ENCODE measurements at places on chromosomes 13 and 19. TPM values are rescaled to one million over a fixed set of nuclear protein-coding genes. Genes with fewer than 3 reads are reported as not detected.

The TMEM255B gene
- 5.6 TPM for total RNA-seq

The CEACAM20 gene
- not detected for total RNA-seq

The CALR3 gene
- total RNA-seq, result not detected

The RTBDN gene
- total RNA-seq, result not detected

The KIR2DL4 gene
- not detected for total RNA-seq

The PRTN3 gene
- total RNA-seq, result not detected

The ATF5 gene
- total RNA-seq, result 57.1 TPM

The BORA gene
- 2.3 TPM for total RNA-seq

The MEIOSIN gene
- not detected for total RNA-seq

The ZIC5 gene
- total RNA-seq, result not detected

The FXYD1 gene
- total RNA-seq, result 15.0 TPM

The TEX26 gene
- total RNA-seq, result 0.70 TPM

The CLEC4M gene
- total RNA-seq, result 4.8 TPM

The SIGLEC5 gene
- 0.72 TPM for total RNA-seq

The C19orf33 gene
- total RNA-seq, result 2.6 TPM

The AMH gene
- total RNA-seq, result not detected

The GNG7 gene
- 11.7 TPM for total RNA-seq

- no peak overlapping the region for H3K4me3 ChIP-seq
- no peak for DNase-seq
- peak overlapping the region; percentile 41 for H3K27ac ChIP-seq
- H3K4me1 ChIP-seq, result no peaks in the 10 kb centered on the region
- no peaks in the 10 kb centered on the region for H3K36me3 ChIP-seq
- H3K27me3 ChIP-seq, result no peaks in the 10 kb centered on the region
These were observed 8.0 kb downstream of the MYO1F start for GRCh38 chr19:8569066-8569771.

DNA sequence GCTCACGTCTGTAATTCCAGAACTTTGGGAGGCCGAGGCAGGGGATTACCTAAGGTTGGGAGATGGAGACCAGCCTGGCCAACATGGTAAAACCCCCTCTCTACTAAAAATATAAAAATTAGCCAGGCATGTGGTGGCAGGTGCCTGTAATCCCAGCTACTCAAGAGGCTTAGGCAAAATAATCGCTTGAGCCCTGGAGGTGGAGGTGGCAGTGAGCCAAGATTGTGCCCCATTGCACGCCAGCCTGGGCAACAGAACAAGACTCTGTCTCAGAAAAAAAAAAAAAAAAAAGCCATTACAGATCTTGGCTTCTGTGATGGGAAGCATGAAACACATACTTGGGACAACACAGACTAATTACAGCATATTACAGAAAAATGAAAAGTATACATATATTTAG is 1404.5 kb upstream of the SPRY2 start:
- H3K27ac ChIP-seq, result no peak overlapping the region
- no peaks in the 10 kb centered on the region for H3K36me3 ChIP-seq
- no peaks in the 10 kb centered on the region for H3K27me3 ChIP-seq
- DNase-seq, result no peak
- no peak overlapping the region for H3K4me3 ChIP-seq

DNA sequence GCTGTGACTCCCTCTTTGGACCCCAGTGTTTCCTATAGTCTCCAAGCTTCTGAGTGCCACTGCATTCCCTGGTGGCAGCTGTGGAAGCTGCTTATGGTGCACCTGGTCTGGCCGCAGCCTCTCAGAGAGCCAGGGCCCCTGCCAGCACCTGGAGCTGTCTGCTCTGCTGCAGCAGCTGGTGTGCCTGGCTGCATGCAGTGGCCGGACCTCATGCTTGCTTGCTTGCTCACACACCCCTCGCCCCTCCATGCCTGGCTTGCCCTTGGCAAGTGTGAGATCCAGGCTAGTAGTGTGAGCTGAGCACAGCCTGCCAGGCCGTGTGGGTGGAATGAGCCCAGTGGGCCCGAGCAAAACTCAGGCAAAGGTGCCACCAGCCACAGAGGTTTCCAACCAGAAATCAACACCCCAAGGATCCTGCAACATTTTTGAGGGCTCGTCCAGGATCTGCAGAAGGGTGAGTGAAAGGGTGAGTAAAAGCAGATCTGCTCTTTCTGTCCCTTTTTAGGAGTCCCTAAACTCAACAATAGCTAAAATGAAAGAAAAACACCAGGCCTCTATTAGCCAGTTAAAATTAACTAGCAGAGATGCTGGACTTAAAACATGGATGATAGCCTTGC is 7.6 kb upstream of the MLLT1 start:
- H3K4me3 ChIP-seq, result no peak overlapping the region
- no peaks in the 10 kb centered on the region for H3K27me3 ChIP-seq
- DNase-seq, result no peak
- no peaks in the 10 kb centered on the region for H3K36me3 ChIP-seq

- H3K36me3 ChIP-seq, result no peaks in the 10 kb centered on the region
- DNase-seq, result no peak
- H3K4me3 ChIP-seq, result no peak overlapping the region
These were observed 1.1 kb downstream of the CNN1 start for GRCh38 chr19:11539495-11540365.

GRCh38 chr13:91245288-91245687 is 102.2 kb upstream of the MIR17HG start:
- H3K36me3 ChIP-seq, result no peaks in the 10 kb centered on the region
- H3K27ac ChIP-seq, result no peak overlapping the region
- H3K4me1 ChIP-seq, result no peaks in the 10 kb centered on the region
- no peaks in the 10 kb centered on the region for H3K27me3 ChIP-seq
- no peak overlapping the region for H3K4me3 ChIP-seq
- no peak for DNase-seq

- H3K27ac ChIP-seq, result no peak overlapping the region
- no peak overlapping the region for H3K4me3 ChIP-seq
- DNase-seq, result no peak
- no peaks in the 10 kb centered on the region for H3K27me3 ChIP-seq
These were observed 35.6 kb downstream of the RASA3 start for GRCh38 chr13:114096811-114097211.

GRCh38 chr19:2867025-2867991 is at the start of gene ZNF556:
Gene ZNF556 (plus strand): TSS chr19:2867335. CDS start chr19:2867422, 87 bp downstream.
- no peaks in the 10 kb centered on the region for H3K36me3 ChIP-seq
- H3K27me3 ChIP-seq, result no peaks in the 10 kb centered on the region
- no peak within 1 kb of the TSS for H3K4me3 ChIP-seq
- no peaks in the 10 kb centered on the region for H3K4me1 ChIP-seq

- no peaks in the 10 kb centered on the region for H3K27me3 ChIP-seq
- no peaks in the 10 kb centered on the region for H3K36me3 ChIP-seq
- H3K27ac ChIP-seq, result no peak overlapping the region
- H3K4me1 ChIP-seq, result peaks cover 58% of the 10 kb centered on the region
- no peak for DNase-seq
These were observed 8.5 kb downstream of the FOXO1 start for GRCh38 chr13:40657951-40658350.

DNA sequence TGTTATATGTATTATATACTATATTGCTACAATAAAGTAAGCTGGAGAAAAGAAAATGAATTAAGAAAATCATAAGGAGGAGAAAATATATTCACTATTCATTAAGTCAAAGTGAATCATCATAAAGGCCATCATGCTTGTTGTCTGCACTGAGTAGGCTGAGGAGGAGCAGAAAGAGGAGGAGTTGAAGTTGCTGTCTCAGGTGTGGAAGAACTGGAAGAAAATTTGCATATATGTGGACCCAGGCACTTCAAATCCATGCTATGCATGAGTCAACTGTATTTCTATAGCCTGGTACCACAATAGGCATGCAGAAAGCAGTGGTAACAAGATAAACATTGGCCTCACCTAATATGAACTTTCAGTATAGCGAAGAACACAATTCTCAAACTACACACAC is 135.9 kb upstream of the SGCG start:
- DNase-seq, result no peak
- H3K4me3 ChIP-seq, result no peak overlapping the region
- H3K27me3 ChIP-seq, result no peaks in the 10 kb centered on the region
- no peaks in the 10 kb centered on the region for H3K36me3 ChIP-seq

DNA sequence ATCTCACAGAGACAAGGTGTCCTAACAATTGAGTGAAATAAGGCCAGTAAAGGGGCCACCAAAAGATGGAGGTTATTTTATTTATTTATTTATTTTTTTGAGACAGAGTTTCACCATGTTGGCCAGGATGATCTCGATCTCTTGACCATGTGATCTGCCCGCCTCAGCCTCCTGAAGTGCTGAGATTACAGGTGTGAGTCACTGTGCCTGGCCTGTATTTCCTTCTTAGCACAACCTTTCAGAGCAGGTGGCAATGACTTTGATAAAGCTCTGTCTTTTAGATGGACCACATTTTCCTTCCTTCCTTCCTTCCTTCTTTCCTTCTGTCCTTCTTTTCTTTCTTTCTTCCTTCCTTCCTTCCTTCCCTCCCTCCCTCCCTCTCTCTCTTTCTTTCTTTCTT is 11.0 kb upstream of the DOCK6 start:
- no peaks in the 10 kb centered on the region for H3K36me3 ChIP-seq
- H3K27ac ChIP-seq, result no peak overlapping the region
- H3K4me1 ChIP-seq, result no peaks in the 10 kb centered on the region
- no peaks in the 10 kb centered on the region for H3K27me3 ChIP-seq

GRCh38 chr19:43668406-43669109 is 1.4 kb downstream of the PLAUR start:
- H3K4me3 ChIP-seq, result peak overlapping the region; percentile 72
- no peaks in the 10 kb centered on the region for H3K27me3 ChIP-seq
- peak; percentile 100 for DNase-seq
- H3K4me1 ChIP-seq, result peaks cover 16% of the 10 kb centered on the region
- peak overlapping the region; percentile 93 for H3K27ac ChIP-seq
- no peaks in the 10 kb centered on the region for H3K36me3 ChIP-seq

DNA sequence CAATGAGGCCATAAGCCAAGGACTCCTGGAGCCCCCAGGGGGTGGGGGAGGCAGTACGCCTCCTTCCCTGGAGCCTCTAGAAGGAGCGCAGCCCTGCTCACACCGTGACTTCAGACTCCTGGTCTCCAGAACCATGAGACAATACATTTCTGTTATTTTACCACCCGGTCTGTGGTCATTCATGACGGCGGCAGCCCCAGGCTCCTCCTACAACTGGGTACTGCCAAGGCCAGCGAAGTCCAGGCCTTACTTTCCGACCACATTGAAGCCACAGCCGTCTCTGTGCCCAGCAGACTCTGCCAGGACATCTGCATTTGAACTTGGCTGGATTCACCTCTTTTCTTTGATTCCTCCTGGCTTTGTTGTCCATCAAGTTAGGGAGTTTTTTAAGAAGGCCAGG is 10.5 kb downstream of the GNG7 start:
- DNase-seq, result no peak
- no peak overlapping the region for H3K27ac ChIP-seq
- H3K4me3 ChIP-seq, result no peak overlapping the region
- H3K4me1 ChIP-seq, result peaks cover 23% of the 10 kb centered on the region

GRCh38 chr19:49019242-49019932 is 2.5 kb upstream of the LHB start:
- peaks cover 3% of the 10 kb centered on the region for H3K4me1 ChIP-seq
- no peak overlapping the region for H3K27ac ChIP-seq
- no peaks in the 10 kb centered on the region for H3K27me3 ChIP-seq
- no peaks in the 10 kb centered on the region for H3K36me3 ChIP-seq
- peak; percentile 78 for DNase-seq

DNA sequence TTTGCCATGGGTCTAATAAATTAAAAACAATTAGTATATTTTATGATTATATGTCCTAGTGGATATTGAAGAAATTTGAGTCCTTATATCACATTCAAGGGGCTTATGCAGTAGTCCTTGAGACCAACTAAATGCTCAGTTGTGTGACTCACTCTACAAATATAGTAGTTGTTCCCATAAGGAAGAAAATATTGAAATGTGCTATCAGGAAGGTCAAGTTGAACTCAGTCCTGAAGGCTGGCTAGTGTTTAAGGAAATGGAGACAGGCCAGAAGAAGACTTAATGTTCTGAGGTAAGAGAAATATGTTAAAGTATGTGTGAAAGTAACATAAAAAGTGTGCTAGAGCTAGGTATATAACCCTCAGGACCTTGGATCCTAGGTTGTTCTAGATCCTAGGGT is 766.1 kb upstream of the GPC6 start:
- H3K4me3 ChIP-seq, result no peak overlapping the region
- no peaks in the 10 kb centered on the region for H3K4me1 ChIP-seq
- H3K36me3 ChIP-seq, result no peaks in the 10 kb centered on the region
- DNase-seq, result no peak
- no peaks in the 10 kb centered on the region for H3K27me3 ChIP-seq
- no peak overlapping the region for H3K27ac ChIP-seq

DNA sequence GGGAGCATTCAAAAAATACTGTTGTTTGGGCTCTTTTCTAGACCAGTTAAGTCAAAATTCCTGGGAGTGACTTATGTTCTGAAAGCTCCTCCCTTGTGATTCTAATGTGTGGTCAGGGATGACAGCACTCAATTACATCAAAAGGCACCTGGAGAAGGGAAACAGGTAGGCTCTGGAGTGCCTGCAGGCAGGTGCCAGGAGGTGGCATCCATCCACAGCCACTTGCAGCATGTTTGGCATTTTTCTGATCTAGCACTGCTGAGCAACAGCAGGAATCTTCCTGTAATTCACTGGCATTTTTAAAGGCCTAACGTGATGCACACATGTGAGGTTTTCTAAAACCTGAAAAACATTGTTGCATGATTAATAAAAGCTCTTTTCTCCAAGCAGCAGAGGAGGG is 94.6 kb downstream of the CCNA1 start:
- no peaks in the 10 kb centered on the region for H3K4me1 ChIP-seq
- no peak overlapping the region for H3K4me3 ChIP-seq
- no peak for DNase-seq
- no peaks in the 10 kb centered on the region for H3K36me3 ChIP-seq
- H3K27ac ChIP-seq, result no peak overlapping the region

DNA sequence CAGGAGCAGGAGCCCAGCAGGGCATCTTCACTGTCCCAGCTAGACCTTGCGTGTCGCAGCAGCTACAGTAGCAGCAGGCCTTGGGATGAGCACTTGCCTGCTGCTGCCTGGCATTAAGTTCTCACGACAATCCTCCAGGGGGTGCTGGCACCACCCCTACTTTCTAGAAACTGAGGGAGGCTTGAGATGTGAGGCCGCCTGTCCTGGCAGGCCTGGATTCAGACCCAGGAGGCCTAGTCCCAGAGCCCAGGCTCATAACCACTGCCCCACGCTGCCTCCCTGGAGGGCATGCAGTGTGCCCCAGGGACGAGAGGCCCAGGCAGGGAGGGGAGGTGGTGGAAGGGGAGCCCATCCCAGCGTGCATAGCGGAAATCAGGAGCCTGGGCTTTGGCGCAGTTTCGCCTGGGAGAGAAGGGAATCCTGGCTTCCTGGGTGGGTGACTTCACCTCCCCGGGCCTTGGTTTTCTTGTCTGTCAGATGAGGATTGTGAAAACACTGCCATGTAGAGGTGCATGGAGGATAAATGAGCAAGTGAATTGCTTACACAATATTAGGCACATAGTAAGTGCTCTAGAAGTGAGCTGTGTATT is 26.1 kb downstream of the PPP5C start:
- no peaks in the 10 kb centered on the region for H3K27me3 ChIP-seq
- no peak overlapping the region for H3K4me3 ChIP-seq
- H3K4me1 ChIP-seq, result peaks cover 12% of the 10 kb centered on the region
- peak; percentile 60 for DNase-seq
- H3K27ac ChIP-seq, result no peak overlapping the region

GRCh38 chr13:73971481-73971880 is 162.7 kb downstream of the KLF12 start:
- no peaks in the 10 kb centered on the region for H3K36me3 ChIP-seq
- H3K4me3 ChIP-seq, result no peak overlapping the region

- DNase-seq, result no peak
- no peak overlapping the region for H3K4me3 ChIP-seq
- no peak overlapping the region for H3K27ac ChIP-seq
- H3K36me3 ChIP-seq, result no peaks in the 10 kb centered on the region
- no peaks in the 10 kb centered on the region for H3K4me1 ChIP-seq
These were observed 2.2 kb upstream of the ZNF28 start for GRCh38 chr19:52823676-52824075.

GRCh38 chr13:22091222-22091970 is 420.5 kb downstream of the FGF9 start:
- H3K27me3 ChIP-seq, result no peaks in the 10 kb centered on the region
- H3K36me3 ChIP-seq, result no peaks in the 10 kb centered on the region
- DNase-seq, result no peak
- H3K4me1 ChIP-seq, result no peaks in the 10 kb centered on the region

Data from adrenal gland (tissue), 19 donors.